ENCODE measurements at places on chromosomes 2 and 18.
A peak's percentile ranks its signal among the peaks of the same experiment; 100 is the strongest.

DNA sequence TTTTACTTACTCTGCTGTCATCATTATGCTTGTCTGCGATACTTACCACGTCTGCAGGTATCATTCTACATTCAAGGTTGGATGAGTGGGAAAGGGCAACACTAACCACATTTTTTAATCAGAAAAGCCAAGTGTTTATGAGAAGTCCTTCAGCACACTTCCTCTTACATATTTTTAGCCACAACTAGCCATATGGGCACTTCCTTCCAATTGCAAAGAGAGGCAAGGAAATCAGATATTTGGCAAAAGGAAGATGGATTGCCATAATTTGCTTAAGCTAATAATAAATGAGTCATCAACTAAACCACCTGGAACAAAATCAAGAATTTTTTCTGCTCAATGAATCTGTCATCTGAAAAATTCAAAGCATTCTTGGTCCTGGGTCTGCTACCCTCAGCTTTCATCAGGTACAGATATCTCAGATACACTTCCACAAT lies 16.7 kb upstream of the MRO start:
- DNase-seq = peak; percentile 39

DNA sequence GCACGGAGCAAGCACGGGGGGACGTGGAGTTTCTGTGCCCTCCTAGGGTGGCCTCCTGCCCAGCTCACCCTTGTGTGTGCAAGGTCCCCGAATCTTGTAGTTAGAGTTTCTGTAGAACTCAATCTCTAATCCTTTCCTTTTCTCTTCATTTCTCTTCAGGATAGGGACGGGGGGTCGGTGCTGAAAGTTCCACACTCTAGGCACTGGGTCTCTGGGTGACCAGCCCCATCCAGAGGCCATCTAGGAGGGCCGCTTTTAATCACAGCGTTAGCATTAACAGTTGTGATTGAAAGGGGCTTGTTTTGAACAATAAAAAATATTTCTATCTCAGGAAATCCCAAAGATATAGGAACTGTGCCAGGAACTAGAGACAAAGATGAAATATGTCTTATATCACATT lies 10.5 kb downstream of the SOCS6 start:
- no peak for DNase-seq

- no peak for DNase-seq
Observed at GRCh38 chr2:134375935-134376334, 122.1 kb downstream of the MGAT5 start.

DNA sequence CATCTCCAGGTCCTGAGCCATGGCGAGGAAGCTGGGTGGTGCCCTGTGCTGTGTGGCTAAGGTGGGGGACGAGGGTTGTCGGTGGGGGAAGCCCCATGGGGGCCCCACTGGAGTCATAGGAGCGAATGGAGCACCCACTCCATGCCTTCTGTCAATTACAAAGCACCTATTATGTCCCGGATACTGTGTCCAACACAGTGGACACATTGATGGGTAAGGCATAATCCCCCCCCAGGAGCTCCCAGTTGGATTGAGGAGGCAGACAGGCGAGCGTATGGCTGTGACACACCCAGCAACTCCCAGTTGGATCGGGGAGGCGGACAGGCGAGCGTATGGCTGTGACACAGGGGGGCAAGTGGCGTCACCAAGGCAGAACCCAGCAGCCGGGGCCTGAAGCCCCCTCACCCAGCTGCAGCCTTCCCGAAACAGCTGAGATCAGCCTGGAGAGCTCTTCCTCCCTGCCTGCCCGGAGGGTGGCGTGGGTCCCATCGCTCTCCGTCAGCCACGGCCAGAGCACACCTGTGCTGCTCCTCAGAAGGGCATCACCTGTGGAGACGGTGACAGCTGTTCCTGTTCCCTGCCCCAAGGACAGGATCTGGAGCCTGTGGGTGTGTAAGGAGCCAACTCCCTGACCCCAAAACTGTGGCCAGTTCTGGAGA lies 69.6 kb downstream of the HPCAL1 start:
- DNase-seq = no peak

- peak; percentile 21 for DNase-seq
Observed at GRCh38 chr2:29347774-29348461, 232.7 kb downstream of the CLIP4 start.

DNA sequence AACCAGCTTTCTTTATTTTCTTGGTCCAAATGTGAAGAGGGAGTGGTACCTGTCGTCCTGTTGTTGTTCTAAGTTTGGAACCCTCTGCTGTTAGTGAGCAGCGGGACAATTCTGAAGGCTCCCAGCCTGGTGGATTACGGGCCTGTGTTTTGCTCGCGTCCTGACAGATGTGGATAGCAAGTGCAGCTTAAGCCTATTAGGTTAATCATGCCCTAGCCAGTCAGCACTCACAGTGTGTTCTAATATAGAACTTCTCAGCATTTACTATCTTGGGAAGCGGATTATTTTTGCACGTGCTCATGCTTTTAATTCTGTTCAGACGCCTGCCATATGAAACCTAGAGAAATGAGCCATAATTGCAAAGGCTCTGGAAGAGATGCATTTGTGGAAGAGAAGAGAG lies at the start of gene PCARE:
PCARE (minus strand) TSS at position 113 of the 400 bp plus-strand sequence. CDS start 262 bp downstream, outside the sequence.
- DNase-seq = no peak

- DNase-seq = no peak
Observed at GRCh38 chr18:32175265-32175664, 14.6 kb upstream of the MEP1B start.

DNA sequence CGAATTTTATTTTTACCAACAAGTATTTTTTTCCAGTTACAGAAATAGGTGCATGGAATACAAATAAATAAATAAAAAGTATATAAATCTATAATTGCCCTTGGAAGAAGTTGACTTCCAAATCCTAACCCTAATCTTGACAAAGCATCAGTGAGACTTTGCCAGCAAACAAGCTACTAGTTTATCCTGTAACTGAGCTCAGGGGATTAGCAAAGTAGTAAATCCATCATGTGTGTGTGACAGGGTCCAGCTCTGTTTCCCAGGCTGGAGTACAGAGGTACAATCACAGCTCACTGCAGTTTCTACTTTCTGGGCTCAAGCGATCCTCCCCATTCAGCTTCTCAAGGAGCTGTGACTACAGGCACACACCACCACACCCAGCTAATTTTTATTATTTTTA lies 948.0 kb upstream of the CNTNAP5 start:
- DNase-seq = no peak
